ENCODE measurements at places on chromosomes 7 and 10.
A peak's percentile ranks its signal among the peaks of the same experiment; 100 is the strongest.

- no peak for DNase-seq
These were observed 176.8 kb downstream of the WDR37 start for GRCh38 chr10:1233031-1233430.

DNA sequence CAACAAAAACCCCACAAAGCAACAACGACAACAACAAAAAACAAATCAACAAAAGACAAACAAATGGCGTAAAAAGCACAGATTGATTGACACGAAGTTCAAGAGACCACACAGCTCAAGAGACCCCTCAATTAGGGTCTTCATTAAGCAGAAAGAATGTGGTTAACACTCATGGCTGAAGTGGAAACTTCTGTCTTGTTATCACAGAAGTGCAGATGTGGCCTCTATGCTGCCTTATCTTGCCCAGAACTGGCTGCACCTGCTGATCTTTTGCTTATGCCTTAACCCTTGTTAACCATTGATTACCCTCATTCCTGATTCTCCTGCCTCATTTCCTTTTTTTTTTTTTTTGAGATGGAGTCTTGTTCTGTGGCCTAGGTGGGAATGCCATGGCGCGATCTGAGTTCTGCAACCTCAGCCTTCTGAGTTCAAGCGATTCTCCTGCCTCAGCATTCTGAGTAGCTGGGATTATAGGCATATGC, 3.5 kb upstream of the DAGLB start:
- no peak for DNase-seq

DNA sequence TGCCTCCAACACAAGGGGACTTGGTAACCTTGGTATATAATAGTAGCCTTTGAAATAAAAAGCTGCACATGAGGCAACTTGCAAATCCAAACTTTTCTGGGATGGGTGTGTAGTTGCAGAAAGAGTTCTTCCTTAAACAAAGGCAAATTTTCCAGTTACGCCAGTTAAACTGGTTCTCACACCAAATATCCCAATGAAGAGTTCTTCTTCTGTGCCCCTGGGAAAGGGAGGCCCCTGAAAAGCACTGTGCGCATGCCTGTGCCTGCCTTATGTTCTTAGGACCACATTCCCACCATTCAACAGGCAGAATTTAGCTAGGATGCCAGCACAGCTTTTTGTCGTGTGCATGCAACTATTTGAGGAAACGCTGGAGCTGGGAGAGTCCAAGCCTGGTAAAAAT, 164.8 kb upstream of the SLC25A13 start:
- DNase-seq, result no peak

- no peak for DNase-seq
These were observed 113.4 kb downstream of the ABCC2 start for GRCh38 chr10:99895867-99896266.

- no peak for DNase-seq
These were observed 131.0 kb upstream of the C1GALT1 start for GRCh38 chr7:7051206-7051877.

GRCh38 chr7:81111781-81112540, 193.1 kb upstream of the SEMA3C start:
- DNase-seq, result peak; percentile 80

Measured in SHP77 treated with DMSO at 0.1 percent for 48 hours (cell line).